ENCODE measurements at places on chromosomes 4 and X.

GRCh38 chr4:159041054-159042034 lies 61.5 kb upstream of the RAPGEF2 start:
- DNase-seq = no peak

- no peak for DNase-seq
These were observed 853.4 kb downstream of the PCDH7 start for GRCh38 chr4:31573554-31573953.

DNA sequence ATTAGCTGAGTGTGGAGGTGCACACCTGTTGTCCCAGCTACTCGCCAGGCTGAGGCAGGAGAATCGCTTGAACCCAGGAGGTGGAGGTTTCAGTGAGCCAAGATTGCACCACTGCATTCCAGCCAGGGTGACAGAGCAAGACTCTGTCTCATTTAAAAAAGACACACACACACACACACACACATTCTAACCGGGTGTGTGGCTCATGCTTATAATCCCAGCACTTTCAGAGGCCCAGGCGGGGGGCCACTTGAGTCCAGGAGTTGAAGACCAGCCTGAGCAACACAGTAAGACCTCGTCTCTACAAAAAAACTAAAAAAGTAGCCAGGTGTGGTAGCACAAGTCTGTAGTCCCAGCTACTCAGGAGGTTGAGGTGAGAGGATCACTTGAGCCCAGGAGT lies 152.3 kb downstream of the LRBA start:
- no peak for DNase-seq

GRCh38 chr4:40471923-40472322 lies 136.8 kb downstream of the CHRNA9 start:
- DNase-seq = no peak

DNA sequence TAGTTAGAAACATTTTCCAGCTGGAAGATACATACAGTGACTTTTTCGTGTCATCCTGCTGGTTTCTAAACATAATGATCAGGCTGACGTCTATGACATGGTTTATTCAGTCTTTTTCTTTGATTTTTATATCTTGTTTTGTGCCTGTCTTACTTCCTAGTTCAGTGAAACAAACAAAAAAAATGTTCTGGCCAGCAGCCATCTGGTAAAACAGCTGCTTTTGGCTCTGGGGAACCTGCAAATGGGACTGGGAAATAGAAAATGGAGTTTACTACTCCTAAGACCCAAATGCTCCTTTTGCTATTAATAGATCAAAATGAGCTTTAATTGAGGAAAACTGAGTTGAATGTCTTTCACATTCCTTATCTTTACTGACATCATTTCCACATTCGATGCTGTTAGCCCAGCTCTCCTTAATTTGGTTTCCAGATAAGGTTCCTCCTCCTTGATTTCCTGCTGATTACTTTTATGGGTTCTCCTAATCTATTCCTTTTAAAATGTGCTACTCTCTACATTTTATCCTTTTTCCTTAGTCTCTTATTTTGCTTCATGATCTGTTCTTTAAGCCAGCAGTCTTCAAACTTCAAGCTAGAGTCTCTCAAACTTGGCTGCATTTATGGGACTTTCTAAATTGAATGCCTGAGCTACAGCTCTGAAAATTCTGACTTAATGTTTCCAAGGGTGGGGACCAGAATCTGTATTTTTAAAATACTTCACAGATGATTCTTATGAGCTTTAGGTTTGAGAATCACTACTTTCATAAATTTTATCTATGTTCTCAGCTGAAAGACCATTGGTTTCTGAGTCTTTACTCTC lies 499.5 kb downstream of the ANKRD50 start:
- DNase-seq = no peak

GRCh38 chr4:105210916-105211315 lies 64.2 kb downstream of the TET2 start:
- DNase-seq = no peak

DNA sequence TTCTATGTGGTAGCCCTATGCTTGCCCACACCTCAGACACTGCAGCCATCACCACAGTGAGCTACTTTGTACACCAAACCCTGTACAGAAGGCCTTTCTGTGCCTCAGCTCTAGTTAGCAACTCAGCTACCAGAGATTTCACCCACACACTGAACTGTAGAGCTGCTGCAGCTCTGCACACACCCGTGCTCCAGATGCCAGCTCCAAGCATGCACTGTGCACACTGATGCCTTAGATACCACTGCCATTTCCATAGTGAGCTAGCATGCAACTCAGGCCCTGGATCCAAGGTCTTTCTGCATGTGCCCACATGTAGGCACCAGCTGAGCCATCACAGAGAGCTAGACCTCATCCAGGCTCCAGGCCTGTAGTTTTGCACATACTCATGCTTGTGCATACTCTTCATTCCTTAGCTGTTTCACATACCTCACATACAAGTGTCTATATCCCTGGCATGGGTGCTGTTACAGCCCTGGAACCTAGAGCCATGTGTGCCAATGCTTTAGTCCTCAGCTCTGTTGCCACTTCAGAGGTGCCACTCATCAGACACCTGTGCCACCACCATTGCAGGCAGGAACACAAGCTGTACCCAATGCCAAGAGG lies 423.5 kb upstream of the NDST3 start:
- DNase-seq = no peak

DNA sequence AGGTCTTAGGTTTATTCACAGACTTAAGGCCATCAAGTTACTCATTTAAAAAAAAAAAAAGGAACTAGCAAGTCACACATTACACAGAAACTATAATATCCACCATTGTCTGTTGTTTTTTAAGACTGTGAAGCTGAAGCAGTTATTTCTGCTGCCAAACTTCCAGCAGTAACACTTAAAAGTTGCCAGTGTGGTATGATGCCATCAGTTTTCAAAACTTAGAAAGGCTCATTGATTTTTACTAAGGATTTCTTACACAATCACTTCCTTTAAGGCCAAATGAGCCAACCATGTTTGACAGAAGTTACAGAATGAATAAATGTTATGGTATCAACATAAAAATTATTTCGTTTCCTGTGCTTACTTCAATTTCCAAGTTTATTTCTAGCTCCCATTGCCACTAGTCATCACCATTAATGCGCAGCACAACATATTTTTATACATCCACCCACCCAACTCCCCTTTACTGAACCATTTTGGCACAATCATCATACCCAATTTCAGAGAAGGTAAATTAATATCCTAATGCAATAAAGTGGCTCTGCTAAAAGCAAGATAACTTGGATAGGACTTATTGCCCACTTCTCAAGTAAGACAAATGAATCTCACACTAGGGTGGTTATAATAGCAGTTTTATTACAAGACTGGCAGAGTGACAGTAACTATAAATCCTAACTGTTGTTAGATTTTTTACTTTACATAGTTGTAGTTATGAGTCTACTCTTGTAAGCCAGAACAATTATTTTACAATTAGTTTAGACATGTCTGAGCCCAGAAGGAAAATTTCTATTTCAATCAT lies 13.1 kb downstream of the PDGFC start:
- DNase-seq = no peak

GRCh38 chr4:112127803-112128202 lies 17.5 kb upstream of the FAM241A start:
- DNase-seq = no peak

DNA sequence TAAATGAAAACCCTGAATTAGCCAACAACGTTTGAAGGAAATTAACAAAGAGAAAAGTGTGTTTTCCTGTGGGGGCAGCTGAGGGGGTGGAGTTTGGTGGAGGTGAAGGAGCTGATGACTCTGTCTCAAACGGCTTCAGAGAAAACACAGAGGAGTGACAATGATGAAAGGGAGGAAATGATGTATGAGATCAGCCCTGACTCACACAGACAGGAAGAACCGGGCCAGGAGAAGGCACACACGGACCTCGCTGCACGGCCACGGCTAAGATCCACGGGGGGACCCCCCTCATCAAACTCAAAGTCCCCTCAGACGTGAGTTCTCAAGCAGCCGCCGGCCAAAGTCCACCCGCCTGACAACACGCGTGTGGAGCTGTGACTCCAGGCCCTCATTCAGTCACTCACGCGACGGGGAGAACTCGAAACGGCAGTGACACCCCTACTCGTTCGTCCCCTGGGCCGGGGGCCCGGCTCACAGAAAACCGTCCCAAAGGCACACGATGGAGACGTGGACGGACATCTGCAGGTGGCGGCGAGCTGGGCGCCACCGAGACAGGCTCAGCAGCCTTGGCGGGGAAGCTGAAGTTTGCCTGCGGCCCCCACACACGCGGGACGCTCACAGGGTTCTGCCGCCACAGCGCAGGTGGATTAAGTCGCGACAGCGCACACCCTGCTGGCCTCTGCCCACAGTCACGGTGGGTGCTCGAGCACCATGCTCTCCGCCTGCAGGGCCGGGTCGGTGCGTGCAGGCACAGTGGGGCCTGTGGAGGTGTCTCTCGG lies 28.8 kb downstream of the PPP2R3B start:
- peak; percentile 87 for DNase-seq

DNA sequence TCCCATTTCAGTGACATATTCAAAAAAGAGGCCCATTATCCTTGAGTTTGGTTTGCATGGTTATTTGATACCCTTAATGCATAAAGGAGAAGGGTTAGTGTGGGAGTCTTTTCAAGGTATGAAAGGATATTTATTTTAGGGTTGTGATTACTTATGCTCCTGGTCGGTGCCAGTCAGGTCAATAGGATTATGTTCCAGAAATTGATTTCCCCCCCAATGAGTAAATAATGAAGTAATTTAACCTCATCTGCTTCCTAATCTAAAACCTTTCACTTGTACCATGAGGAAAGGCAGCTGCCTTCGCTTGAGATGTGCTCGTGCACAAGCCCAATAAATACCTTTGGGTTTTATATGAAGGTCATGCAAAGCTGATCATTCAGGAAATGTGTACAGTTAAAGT lies 55.0 kb upstream of the NR0B1 start:
- no peak for DNase-seq

DNA sequence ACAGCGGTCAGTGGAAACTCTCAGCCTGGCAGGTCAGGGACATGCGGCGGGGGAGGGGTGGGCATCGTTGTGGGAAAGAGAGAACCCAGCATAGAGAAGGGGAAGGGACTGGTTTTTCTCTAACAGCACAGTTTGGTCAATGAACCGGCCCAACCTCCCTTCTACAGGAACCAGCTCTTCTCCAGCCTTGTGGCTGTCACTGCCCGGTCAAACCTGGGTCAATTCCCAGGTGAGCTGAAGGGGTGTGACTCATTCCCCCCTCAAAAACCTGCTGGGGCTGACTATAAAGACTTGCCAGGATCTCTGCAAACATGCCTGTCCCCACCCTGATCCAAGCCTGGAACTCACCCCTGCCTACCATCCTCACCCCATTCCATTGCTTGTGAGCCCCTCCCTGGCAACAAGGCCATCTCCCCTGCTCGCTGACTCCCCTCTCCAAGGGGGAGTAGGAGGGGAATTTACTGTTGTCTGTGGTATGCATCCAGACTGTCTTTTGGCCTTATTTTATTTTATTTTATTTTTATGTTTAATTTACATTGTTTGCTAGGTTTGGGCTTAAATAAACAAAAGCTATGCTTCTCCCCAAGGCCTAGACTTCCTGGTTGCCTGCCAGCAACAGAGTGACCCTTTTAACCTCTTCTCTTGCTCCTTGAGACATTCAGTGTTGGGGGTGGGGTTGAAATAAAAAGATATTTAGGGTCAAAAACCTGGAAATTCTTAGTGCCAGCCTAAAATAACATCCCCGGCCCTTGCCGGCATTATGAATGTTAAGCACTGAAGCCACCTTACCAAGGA lies 49.6 kb downstream of the TSC22D3 start:
- DNase-seq = no peak

GRCh38 chr4:183395395-183395794 lies 49.0 kb upstream of the CDKN2AIP start:
- no peak for DNase-seq

DNA sequence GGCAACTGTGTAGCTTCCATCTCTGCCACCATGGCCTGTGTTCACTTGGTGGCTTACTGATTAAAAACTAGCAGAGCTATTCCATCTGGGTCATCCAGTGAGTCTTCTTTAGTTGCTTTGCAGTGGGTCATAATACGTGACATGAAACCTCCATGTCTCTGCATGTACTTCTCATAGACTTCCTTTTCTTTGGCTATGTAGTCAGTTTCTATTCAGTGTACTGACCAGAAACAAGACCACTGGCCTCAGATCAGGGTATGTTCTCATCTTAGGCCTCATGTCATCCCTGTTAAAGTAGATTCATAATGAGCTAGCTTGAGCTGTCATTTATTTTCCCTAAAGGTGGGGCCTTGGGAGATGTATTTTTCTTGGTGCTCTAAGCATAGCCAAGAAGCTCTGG lies 195.2 kb downstream of the CCNG2 start:
- DNase-seq = no peak

DNA sequence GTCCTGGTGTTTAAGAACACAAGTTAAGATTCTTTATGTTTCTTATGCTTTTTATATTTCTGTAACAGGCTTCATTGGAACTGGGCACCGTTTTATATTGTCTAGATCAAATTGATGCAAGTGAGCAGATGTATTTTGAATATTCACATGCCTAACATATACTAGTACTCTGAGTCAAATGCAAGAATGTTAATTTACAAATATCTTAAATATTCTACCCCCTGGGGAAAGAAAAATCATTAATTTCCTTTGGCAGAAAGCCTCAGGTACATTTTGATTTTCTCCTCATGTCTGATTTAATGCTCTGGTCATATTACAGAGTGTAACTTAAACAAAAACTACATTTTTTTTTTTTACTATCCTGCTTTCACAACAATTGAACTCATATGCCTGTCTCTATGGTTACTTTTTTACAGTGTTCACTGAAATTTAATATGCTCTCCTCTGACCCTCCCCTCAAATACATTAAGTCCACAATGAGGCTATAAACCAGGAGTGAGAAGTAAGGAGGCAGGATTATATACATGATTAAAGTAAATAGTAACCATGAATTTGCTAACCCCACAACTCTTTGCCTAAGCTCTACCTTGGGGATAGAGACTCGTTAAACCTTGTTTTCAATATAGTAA lies 2.4 kb upstream of the NSUN7 start:
- no peak for DNase-seq

GRCh38 chr4:168908093-168908492 lies 102.0 kb downstream of the CBR4 start:
- DNase-seq = no peak

- no peak for DNase-seq
These were observed 493 bp upstream of the KCNIP4 start for GRCh38 chr4:21949073-21949457.

DNA sequence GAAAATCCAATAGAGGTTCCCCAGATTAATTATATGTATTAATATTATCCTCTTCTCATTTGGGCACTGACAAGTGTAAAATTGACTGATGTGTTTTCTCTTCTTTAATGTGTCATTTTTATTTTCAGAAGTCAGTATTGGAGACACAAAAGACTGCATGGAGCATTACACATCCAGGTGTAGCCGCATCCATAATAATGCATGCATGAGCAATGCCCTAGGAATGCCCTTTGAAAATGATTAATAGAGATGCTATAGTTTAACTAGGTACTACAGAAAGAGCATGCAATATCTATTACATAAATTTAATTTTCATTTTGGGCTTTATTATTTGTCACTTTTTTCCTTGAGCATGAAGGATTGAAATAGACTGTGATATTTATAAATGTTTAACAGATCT lies 509.9 kb downstream of the SPOCK3 start:
- DNase-seq = no peak

GRCh38 chr4:20422398-20422797 lies 170.7 kb downstream of the SLIT2 start:
- no peak for DNase-seq

All from 8988T (cell line).